Activated CD4-positive, alpha-beta T cell treated with anti-CD3 and anti-CD28 coated beads for 4 hours (primary cell): ENCODE measurements at places on chromosomes 5 and 9.

DNA sequence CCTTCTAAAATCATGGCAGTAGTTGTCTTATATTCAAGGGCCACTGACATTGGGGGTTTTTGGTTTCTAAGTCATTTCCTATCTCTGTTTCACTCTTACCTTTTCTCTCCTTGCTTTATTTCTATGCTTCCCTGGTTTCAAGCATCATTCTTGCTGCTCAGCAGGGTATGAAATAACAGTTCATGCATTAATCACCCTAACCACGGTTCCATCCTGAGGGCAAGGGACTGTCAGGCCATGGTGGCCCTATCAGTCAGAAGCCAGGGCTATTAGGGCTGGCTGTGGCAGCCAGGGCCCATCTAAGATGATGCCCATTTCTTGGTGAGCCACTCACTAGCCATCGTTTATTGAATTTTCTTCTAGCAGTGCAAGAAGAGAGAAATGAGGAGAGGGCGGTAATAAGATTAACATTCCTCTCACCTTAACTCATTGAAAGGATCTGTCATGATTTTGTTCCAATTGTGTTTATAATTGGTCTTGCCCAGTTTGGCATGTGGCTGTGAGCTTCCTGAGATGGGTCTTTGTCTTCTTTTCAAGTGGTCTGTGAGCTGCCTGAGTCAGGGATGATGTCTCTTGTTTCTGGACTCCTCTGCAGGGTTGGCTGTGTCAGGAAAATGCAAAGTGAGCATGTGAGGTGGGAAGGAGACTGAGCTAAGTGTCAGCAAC, 45.2 kb downstream of the CYSTM1 start:
- no peak for DNase-seq

DNA sequence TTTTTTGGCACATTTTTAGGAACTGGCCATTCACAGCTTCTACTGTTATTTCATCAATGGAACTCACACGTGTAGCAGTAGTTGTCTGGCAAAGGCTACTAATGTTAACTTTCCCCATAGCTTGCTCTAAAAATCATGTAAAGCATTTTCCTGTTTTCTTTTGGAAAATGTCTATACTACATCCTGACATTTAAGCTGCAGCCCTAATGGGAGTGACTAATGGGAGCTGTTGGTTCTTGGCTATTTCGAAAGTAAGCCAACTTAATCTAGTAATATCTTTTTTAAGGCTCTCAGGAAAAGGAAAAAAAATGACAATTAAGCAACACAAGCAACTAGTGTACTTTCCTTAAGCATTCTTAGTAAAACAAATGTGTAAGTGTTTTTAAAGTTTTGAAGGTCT, 169.2 kb downstream of the SLC12A2 start:
- DNase-seq = no peak

GRCh38 chr9:128392302-128393144, 21.3 kb downstream of the URM1 start:
- no peak for DNase-seq

- DNase-seq = no peak
These were observed 284.8 kb downstream of the CRB2 start for GRCh38 chr9:123640792-123641222.

GRCh38 chr9:128102861-128103588, 24.5 kb downstream of the PTGES2 start:
- DNase-seq = no peak
